SJCRH30 (cell line): ENCODE measurements at places on chromosomes 11 and 22.

DNA sequence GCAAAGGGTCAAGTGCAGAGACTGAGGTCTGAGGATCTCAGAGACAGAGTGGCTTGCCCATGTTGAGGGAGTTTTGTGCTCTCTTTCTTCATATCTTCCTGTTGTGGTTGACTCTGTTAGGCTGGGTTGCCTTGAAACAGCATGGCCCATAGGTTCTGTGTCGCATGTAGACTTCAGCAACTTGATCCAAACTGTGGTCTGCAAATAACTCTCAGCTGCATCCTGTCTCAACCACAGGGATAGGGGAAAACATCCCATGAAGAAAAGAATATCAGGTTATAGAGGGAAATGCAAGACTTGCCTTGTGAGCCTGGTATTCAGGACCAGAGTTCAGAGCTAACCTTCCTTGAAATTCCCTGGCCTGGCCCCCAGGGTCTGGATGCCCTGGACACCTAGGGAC, 69.4 kb downstream of the FLI1 start:
- peaks cover 3% of the 10 kb centered on the region; the same call in 1 of the 2 replicates for H3K4me1 ChIP-seq
- H3K27ac ChIP-seq: no peak overlapping the region
- no peaks in the 10 kb centered on the region for H3K27me3 ChIP-seq
- H3K4me3 ChIP-seq: no peak overlapping the region
- H3K36me3 ChIP-seq: no peaks in the 10 kb centered on the region

DNA sequence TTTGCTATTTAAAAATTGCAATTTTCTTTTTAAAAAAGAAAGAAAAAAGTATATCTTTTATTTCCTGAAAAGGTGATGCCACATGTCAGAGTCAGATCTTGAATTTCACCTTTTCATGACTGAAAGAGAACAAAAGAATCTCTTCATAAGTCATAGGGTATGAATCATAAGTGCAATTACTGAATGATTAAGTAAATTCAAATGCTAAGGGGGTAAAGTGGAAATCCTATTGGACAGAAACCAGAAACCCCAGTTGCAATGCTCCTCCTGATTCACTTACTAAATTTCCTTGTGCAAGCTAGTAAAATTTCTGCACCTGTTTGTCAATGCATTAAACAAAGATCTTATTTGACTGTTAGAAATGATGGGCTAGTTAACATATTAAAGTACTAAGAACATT, 8.2 kb upstream of the PRRG4 start:
- no peak overlapping the region for H3K4me3 ChIP-seq
- peak; percentile 7 for DNase-seq
- H3K4me1 ChIP-seq: 0 out of 2 replicates have a peak, but pooled peaks cover 5% of the 10 kb centered on the region
- H3K36me3 ChIP-seq: no peaks in the 10 kb centered on the region

GRCh38 chr11:97938789-97939188, 1082.0 kb upstream of the CNTN5 start:
- no peaks in the 10 kb centered on the region for H3K36me3 ChIP-seq
- no peak overlapping the region for H3K4me3 ChIP-seq
- DNase-seq: peak; percentile 84
- peaks cover 9% of the 10 kb centered on the region; the same call in 1 of the 2 replicates for H3K4me1 ChIP-seq

DNA sequence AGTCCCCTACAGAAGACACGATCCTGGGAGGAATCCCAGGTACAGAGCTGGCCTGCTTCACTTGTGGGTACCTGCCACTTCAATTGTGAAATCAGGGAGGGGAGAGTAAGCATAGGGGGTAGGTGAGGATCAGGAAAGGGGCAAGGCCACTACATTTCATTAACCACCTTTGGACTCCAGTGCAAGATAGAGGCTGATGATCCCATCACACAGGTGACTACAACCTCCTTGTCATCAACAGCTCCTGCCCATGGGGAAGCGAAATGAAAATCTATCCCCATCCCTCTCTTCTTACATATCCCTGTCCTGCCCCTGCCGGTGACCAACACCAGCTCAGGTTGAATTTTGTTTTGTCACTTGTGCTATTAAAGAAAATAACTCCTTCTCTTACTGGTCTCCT, 64.7 kb upstream of the VPREB1 start:
- no peak overlapping the region for H3K4me3 ChIP-seq
- H3K36me3 ChIP-seq: no peaks in the 10 kb centered on the region
- peaks cover 21% of the 10 kb centered on the region for H3K27me3 ChIP-seq
- H3K4me1 ChIP-seq: no peaks in the 10 kb centered on the region
